ENCODE measurements at places on chromosomes 2 and 18.

DNA sequence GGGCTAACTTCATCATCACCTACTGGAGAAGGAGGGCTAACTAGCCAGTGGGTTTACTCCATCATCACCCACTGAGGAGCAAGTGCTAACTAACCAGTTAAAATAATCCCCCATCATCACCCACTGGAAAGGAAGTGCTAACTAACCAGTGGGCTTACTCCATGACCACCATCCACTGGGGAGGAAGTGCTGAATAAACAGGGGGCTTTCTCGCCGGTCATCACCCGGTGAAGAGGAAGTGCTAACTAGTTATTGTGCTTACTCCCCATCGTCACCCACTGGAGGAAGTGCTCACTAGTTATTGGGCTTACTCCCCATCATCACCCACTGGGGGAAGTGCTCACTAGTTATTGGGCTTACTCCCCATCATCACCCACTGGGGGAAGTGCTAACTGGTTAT lies 124.4 kb upstream of the SALL3 start:
- DNase-seq, result no peak

DNA sequence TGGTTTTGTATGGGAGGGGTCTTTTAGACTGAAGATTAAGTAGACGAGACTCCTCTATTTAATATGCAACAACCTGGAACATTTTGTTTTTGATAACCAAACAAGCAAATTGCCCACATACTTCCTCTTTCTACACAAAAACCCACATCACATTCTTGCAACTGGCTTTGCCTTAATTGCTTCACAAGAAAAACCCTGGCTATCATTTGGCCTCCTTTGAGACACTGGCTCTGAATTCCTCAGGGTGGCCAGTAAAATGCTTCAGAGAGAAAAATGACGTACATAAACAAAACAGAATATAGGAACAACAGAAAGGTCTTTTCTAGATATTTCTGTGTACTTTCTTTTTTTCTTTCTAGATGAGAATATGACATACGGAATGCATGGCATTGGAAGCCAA lies 103.0 kb downstream of the TRIB2 start:
- no peak for DNase-seq

DNA sequence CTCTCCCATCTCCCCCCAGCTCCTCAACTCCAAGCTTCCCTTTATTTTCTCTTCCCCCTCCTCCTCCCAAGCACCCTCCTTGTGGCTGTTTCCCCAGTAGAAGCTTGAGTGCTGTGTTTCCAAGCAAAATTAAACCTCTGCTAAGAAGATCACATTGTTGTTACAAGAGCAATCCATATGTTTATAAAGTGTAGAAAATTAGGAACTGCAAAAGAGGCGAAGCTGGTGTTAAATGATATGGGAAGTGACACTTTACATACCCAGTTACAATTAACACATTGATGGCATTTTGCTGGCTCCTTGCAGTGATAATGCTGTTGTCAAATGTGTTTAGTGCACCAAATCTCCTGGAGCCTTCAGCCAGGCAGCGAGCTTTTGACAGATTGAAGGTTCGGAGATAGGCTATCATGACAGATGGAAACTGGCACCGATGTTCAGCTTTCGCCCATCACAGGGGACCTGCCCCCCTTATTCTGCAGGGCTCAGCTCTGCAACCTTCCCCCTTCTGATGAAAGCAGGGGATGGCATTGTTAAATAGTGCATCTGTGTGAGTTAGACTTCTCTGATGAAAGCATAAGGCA lies 259.8 kb upstream of the ATP5MC3 start:
- no peak for DNase-seq

DNA sequence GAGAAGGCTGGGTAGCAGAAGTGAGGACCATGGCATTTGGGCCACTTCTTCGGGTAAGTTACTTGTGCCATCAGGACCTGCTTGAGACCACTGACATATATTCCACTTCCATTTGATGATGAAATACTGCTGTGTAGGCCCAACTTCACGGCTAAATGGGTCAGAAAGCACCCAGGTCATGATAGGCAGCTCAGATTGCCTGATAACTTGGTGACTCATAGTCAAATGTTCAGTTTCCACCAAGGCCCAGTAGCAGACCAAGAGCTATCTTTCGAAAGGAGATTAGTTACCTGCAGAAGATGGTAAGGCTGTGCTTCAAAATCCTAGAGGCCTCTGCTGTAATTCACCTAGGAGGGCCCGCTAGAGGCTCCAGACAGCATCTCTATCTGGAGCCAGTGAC lies 31.8 kb upstream of the MEX3C start:
- DNase-seq, result no peak

DNA sequence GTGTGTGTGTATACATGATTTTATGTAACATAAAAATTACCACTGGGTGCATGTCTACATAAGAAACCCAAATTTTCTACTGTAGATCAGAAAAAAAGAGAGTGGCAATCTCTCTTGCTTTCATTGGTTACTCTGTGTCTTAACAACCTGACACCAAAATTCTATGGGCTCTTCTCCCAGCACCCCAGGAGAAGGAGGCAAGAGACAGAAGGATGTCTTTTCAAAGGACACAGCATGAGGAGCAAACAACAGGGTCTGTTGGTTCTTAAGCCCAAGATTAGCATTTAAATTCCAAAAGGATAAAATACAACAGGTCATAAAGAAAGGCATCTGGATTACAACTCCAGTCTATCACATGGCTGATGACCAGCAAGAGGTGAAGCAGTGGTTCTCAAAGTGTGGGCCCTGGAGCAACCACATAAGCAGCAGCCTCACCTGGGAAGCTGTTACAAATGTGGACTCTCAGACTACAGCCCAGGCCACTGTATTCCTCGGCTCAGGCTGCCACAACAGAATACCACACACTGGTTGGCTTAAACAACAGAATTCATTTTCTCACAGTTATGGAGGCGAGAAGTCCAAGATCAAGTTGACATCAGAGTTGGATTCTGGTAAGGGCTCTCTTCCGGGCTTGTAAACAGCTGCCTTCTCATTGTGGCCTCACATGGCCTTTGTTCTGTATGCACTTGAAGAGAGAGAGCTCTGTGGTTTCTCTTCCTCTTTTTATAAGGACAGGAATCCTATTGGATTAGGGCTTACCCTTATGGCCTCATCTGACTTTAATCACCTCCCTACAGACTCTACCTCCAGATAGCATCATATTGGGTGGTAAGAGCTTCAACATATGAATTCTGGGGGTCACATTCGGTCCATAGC lies 79.8 kb upstream of the RNF152 start:
- no peak for DNase-seq
